T-helper 1 cell (primary cell): ENCODE measurements at places on chromosomes 1 and 21.

- DNase-seq = peak; percentile 47
These were observed 4.2 kb downstream of the RNPC3 start for GRCh38 chr1:103529746-103530145.

- DNase-seq = no peak
These were observed 94.4 kb downstream of the ITPKB start for GRCh38 chr1:226644541-226645176.

DNA sequence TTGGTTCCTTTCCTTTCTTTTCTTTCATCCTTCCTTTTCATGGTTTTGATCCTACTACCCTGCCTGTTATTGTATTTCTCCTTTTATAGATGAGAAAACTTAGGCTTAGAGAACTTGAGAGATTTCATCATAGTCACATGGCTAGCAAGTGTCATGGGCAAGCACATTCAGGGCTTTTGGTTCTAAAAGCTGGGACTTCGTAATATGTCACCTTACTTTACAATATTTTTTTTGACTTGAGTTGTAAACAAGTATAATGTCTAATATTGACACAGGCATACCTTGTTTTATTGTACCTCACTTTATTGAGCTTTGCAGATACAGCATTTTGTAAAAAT, 70.7 kb downstream of the MTR start:
- DNase-seq = no peak

- no peak for DNase-seq
These were observed 40.6 kb upstream of the GPR153 start for GRCh38 chr1:6301526-6301925.

- DNase-seq = no peak
These were observed 124.7 kb downstream of the POU2F1 start for GRCh38 chr1:167345386-167345733.

- DNase-seq = no peak
These were observed 11.5 kb downstream of the PHLDA3 start for GRCh38 chr1:201457508-201457960.

GRCh38 chr1:228265167-228265566, 57.3 kb downstream of the OBSCN start:
- DNase-seq = no peak

DNA sequence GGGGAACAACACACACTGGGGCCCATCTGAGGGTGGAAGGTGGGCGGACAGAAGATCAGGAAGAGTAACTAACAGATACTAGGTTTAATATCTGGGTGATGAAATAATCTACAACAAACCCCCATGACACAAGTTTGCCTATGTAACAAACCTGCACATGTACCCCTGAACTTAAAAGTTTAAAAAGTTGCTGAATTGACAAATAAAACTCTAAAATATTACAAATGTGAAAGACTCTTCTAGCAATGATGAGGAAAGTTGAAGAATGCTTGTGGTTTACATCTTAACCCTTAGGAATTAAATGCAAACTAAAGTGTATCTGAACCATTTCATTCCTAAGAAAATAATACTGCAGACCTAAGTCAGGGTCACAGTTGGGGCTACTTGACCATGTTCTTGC, 525.6 kb upstream of the CAMK1G start:
- no peak for DNase-seq

DNA sequence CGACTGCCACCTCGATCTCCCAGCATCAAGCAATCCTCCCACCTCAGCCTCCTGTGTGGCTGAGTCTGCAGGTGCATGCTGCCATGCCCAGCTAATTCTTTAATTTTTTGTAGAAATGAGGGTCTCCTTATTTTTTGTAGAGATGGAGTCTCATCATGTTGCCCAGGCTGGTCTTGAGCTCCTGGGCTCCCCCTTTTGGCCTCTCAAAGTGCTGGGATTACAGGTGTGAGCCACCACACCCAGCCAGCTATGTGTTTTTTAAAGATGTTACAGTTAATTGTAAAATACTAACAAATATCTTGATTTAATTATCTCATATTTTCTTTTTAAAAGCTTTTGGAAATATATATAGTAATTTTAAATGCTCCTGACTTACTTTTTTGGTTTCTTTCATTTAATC, 181.3 kb upstream of the DMRTA2 start:
- DNase-seq = no peak

DNA sequence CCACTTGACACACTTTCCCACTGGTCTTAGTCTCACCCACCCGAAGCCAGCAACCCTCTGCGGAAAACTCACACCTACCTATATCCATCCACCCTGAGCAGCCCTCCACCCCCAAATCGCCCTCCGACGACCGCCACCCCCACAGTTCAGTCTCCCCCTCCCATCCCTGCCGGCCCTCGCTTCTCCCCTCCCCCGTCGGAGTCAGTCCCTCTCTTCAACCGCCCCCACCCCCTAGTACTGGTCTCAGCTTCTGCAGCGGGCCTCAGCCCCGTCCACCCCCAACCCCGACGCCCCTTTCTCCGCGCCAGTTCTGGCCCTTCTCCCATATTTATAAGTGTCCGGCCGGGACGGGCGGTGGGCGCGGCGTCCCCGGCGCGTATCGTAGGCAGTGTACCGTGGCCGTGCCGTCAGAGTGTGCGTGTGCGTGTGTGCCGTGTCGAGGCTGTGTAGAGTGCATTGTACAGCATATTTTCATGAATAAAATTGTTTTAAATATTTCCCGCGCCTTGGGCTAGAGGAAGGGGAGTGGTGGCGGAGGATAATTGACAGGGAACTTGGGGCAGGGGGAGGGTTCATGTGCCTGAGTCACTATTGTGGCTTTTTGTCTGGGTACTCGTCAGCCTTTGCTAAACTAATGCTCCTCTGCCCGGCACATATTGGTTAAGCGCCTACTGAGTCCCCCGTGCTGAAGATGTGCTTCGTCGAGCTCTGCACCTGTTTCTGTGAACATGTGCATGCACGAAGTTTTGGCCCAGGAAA, 22.0 kb downstream of the FOXO6 start:
- DNase-seq = no peak

DNA sequence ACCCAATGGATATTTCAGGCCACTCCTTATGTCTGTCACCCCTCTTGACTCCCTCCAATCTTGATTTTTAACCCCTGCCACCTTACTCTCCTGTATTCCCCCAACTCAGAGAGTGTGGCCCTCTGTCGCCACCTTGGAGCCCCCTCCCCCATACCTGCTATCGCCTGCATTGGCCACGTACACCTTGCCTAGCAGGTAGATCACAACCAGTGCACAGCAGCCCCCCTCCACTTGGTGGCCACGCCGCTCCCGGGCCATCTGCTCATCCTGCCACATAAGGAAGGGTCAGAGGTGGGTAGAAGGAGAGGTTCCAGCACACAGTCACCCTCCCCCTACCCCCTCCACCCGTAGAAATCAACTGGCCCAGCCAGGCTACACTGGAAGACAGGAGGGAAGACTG, 2.9 kb downstream of the PPM1J start:
- DNase-seq = no peak

- DNase-seq = no peak
These were observed 5.7 kb upstream of the SOAT1 start for GRCh38 chr1:179287946-179288345.

DNA sequence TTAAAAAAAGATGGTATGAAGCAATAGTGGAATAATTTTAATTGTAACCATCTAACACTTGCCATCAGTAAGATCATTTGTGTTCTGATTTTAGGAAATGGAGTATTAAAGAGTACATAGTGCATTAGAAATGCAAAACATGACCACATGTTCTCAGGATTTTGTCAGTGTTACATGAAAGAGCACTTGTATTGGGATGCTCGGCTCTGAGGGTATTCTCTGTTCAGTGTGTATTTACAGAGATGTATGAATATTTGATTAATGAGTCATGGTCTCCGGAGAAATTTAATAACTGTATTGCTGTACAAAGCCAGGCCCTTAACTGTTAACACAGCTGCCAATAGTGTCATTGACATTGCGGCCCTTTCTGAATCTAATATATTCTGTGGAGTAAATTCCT, 91.7 kb downstream of the ATG4C start:
- no peak for DNase-seq

DNA sequence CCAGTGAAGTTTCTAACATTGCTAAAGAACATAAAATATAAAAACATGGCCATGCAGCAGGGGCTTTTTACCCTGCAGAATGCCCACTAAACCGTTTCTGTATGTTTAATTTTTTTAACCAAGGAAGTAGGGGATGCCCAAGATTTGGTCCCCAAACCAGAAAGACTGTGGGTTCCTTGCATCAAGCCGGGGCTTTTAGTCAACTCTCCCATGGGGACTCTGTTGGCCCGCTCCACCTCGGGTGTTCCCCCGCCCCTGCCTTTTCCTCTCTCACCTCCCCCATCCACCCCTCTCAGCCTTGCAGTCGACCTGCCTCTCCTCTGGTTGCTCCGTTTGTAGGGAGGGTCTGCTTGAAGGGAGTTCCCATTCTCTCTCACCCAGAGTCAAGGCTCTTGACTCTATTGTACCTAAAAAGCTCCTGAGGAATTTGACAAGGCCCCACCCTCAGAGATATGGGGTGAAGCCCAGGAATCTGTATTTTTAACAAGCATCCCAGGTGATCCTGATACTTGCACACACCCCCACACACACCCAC, 117.5 kb downstream of the TOMM20 start:
- DNase-seq = peak; percentile 70

- DNase-seq = no peak
These were observed 206.2 kb downstream of the GREM2 start for GRCh38 chr1:240405751-240406150.

DNA sequence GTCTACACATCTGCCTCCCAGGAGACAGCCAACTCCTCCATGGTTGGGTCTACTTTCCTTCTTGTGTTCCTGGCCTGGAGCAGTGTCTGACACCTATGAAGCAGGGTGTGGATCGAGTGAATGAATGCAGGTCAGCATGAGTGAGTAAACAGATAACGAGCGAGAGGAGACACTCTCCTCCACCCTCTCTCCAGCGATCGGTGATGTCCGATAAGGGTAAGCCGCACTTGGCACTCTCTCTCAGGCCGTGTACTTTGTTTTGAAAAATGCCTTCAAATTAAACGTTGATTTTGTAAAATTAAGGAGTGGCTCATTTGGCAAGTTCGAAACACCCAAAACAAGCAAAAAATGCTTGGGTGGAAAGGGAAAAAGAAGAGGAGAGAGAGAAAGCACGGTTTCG, 43.8 kb upstream of the DMRTB1 start:
- DNase-seq = no peak

DNA sequence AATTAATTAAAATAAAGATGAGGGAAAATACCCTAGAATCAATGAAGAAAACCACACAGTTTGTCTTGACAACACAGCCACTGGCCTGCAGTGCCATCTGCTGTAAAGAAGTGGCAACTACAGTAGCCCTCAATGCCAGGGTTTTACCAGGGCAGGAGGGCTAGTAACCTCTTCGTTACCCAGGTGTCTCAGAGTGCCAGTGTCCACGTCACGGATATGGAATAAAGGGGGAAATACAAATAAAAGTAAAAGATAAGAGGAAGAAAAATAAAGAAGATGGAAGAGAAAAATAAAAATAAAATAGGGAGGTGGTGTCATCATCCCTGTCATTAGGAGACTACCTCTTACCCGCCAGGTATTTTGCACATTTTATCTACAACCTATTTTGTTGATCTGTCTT, 14.2 kb upstream of the SLC44A3 start:
- DNase-seq = peak; percentile 28

GRCh38 chr1:64183395-64184002, 19.9 kb upstream of the UBE2U start:
- DNase-seq = no peak

- no peak for DNase-seq
These were observed 64.1 kb downstream of the RPAP2 start for GRCh38 chr1:92362970-92363369.

GRCh38 chr1:116763787-116764465, 9.7 kb downstream of the CD2 start:
- no peak for DNase-seq

DNA sequence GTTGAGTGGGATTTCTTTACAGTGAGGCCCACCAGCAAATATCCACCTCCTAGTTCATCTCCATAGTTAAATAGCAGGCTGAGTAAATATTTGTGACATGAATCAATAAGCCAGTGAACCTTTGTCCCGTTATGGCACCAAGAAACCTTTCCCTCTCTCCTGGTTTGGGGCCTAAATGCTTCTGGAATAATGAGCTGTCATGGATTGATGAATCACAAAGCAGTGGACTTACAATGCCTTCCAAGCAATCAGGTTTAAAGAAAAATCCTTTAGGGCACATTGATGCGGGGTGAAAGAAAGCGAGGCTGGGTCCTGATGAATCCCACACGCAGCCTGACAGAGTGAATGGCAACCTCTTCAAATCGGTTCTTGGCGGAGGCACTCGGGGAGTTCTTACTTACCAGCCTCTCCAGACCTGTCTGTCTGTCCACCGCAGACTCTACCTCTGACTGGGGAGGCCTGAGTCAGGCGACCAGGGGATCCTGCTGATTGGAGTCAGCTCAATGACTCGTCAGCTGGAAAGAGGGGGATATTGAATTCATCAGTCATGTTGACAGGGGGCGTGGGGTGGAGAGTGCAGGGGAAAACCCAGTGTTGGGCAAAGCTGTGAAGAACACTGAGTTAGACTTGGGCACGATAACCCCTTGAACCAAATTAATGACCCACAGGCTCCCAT, 247.3 kb downstream of the PLPP3 start:
- DNase-seq = no peak

DNA sequence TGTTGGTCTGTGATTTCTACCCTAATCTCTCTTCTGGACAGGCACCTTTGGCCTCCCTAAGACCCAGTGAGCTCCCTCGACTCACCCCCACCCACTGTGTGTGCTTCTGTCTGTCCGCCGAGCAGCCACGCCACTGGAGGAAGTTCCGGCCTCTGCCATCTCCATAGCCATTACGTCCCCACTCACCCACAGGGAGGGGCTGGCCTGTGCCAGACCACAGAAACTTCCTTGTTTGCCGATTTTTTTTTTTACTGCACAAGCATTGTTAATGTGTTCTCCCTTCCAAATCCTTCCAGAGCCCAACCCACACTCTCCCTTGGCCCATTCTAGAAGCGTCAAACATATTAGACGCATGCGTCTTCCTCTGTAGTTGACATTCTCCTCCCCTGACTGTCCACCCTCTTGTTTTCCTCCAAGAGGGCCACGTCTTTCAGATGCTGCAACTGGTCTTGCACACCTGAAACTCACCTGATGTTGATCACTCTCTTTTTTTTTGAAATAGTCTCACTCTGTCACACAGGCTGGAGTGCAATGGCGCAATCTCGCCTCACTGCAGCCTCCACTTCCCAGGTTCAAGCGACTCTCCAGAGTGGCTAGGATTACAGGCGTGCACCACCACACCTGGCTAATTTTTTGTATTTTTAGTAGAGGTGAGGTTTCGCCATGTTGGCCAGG, 72.3 kb downstream of the EVA1C start:
- no peak for DNase-seq

DNA sequence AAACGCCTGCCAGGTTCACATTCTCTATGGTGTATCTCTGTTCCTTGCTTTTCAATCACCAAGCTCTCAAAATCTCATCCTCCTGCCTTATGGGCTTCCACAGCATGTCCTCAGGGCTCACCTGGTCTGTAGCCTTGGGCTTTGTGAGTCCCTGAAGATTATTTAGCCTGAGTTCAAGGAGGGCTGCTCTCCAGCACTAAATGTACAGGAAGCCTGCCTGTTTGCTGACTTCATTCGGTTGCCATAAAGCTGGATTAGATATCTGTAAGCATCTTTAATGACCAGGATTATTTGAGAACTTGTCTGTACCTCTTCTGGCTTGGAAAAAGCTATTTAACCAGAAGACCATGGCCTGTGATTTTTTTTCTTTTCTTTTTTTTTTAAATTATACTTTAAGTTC, 6.9 kb upstream of the REG4 start:
- DNase-seq = no peak
